ENCODE measurements at places on chromosomes 1 and 21. TPM values are rescaled to one million over a fixed set of nuclear protein-coding genes. Genes with fewer than 3 reads are reported as not detected.

DNA sequence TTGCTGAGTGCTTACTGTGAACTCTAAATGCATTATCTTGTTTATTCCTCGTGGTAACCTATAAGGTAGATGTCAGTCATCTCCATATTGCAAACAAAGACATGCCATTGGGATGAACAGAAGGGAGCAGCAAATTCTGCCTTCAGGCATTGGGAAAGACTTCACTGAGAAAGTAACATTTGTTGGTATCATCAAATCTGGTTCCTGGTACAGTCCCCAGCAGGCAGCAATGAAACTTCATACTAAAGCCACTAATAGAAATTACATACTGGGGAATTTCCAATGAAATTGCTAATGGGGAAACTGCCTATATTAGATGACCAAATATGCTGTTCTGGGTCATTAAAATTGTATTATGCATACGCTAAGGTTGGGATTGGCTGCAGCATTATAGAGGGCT lies 47.3 kb upstream of the ST6GALNAC5 start:
- H3K27me3 ChIP-seq = no peaks in the 10 kb centered on the region
- no peaks in the 10 kb centered on the region for H3K36me3 ChIP-seq
- no peak overlapping the region for H3K27ac ChIP-seq
- H3K4me3 ChIP-seq = no peak overlapping the region

GRCh38 chr1:9733160-9733789 lies 81.7 kb downstream of the PIK3CD start:
- H3K36me3 ChIP-seq = peaks cover 4% of the 10 kb centered on the region
- H3K27ac ChIP-seq = no peak overlapping the region
- no peaks in the 10 kb centered on the region for H3K4me1 ChIP-seq
- H3K27me3 ChIP-seq = no peaks in the 10 kb centered on the region

DNA sequence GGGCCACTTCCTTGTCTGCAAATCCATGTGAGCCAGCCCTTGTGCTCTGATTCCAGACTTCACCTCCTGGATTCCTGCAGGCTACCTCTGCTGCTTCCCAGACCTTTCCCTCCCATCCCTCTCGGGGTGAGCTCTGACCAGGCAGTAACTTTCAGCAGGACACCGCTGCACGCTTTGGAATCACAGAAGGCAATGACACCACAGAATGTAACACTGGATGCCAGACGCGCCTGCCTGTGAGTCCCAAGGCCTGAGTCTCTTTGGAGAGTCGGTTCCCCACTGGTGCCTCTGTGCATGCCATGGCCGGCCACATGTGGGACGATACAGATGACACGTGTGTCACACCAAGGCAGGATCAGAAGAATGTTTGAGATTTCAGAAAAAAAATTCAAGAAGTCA lies 89.7 kb upstream of the ERRFI1 start:
- no peak for DNase-seq
- H3K27me3 ChIP-seq = no peaks in the 10 kb centered on the region
- H3K36me3 ChIP-seq = no peaks in the 10 kb centered on the region
- H3K4me3 ChIP-seq = no peak overlapping the region

DNA sequence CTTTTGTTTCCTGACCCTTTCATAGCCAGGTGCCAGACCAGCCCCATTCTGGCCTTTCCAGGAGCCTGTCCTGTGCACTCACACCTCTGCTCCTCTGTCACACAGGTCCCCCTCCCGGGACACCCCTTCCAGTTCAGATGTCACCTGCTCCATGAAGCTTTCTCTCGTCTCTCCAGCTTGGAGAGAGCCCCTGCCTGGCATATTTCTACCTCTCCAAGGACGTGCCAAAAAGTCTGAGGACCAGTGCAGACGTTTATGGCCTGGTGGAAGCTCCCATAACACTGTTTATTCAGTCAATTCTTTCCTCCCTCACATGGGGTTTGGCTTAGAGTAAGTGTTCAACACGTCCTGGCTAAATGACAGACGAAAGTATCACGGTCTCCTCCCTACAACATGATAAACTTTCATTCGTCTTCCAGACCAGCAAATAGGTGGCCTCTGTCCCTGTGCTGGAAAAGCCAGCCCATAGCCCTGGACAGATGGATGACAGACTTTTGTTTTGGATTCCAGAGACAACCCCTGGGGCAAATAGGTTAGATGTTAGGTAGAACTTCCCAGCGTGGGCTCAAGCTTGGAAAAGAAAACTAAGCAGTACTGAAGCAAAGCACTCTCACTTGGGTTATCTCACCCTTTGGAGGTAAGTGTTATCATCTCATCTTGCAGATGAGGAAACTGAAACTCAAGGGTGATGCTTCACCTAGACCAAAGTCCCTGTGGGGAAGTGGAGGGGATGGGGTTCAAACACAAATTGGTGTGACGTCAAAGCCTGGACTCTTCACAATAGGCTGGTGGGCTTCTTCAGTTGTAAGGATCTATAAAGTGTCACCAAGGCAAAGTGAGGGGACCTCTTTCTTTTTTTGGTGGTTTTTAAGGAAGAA lies 52.9 kb upstream of the ECE1 start:
- 0 out of 2 replicates have a peak, but pooled peaks cover 3% of the 10 kb centered on the region for H3K36me3 ChIP-seq
- H3K4me1 ChIP-seq = peaks cover 15% of the 10 kb centered on the region

- no peaks in the 10 kb centered on the region for H3K36me3 ChIP-seq
- no peaks in the 10 kb centered on the region for H3K27me3 ChIP-seq
- H3K27ac ChIP-seq = peak overlapping the region; percentile 56
- no peaks in the 10 kb centered on the region for H3K4me1 ChIP-seq
- no peak overlapping the region for H3K4me3 ChIP-seq
Observed at GRCh38 chr1:21293537-21294265, 3.4 kb upstream of the ECE1 start.

DNA sequence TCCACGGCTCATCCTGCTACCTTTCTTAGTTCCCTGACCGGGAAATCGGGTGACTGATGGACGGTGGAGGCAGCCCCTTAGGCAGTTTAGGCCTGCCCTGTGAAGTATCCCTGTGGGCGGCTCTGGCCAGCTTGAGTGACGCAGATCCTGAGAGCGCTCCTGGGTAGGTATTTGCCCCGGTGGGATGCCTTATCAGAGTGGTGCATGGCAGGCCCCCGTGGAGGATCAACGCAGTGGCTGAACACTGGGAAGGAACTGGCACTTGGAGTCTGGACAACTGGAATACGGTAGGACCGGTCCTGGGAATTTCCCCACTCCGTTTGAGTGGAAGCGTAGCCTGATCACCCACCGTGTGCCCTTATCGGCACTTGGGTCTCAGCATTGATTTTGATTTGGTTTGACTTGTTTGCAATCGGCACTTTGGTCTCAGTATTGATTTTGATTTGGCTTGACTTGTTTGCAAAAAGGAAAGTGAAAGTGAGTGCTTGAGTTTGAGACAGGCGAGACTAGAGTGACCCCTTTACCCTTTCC lies 15.2 kb downstream of the PLA2G2F start:
- no peak for DNase-seq
- no peak overlapping the region for H3K27ac ChIP-seq
- no peaks in the 10 kb centered on the region for H3K36me3 ChIP-seq

- no peak for DNase-seq
- H3K36me3 ChIP-seq = no peaks in the 10 kb centered on the region
- peaks cover 12% of the 10 kb centered on the region for H3K4me1 ChIP-seq
Observed at GRCh38 chr1:243440406-243440805, 184.6 kb downstream of the SDCCAG8 start.

GRCh38 chr1:156768610-156769295 lies 1.4 kb downstream of the PRCC start:
- peak overlapping the region; percentile 93 for H3K4me3 ChIP-seq
- no peaks in the 10 kb centered on the region for H3K27me3 ChIP-seq
- peaks cover 4% of the 10 kb centered on the region for H3K36me3 ChIP-seq
- H3K4me1 ChIP-seq = peaks cover 12% of the 10 kb centered on the region
- no peak overlapping the region for H3K27ac ChIP-seq
- DNase-seq = no peak

GRCh38 chr1:151513626-151514121 lies 2.5 kb downstream of the CGN start:
- H3K4me1 ChIP-seq = peaks cover 48% of the 10 kb centered on the region
- DNase-seq = peak; percentile 90
- H3K27me3 ChIP-seq = no peaks in the 10 kb centered on the region
- peak overlapping the region; percentile 82 for H3K4me3 ChIP-seq
- H3K36me3 ChIP-seq = peaks cover 2% of the 10 kb centered on the region
- H3K27ac ChIP-seq = peak overlapping the region; percentile 94

DNA sequence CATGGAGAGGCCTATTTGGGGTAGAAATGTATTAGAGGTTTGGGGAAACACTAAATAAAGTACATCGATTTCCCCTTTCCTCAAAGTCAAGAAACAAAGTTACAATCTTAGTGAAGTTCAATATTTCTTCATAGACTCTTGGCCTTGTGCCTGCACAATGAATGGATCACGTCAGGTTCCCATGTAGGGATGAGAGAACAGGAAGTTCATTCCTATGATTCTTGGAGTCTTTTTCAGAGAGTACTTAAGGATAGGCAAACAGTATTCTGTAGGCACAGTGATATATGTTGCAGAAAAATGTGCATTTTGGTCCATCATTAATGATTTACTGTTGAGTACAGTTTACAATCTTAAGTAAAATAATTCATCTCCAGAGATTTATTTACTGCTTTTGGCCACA lies 275.5 kb downstream of the RGS7 start:
- H3K36me3 ChIP-seq = no peaks in the 10 kb centered on the region
- no peaks in the 10 kb centered on the region for H3K4me1 ChIP-seq

GRCh38 chr1:151763990-151764389 lies 694 bp upstream of the MRPL9 start:
- peak overlapping the region; percentile 76 for H3K27ac ChIP-seq
- no peaks in the 10 kb centered on the region for H3K27me3 ChIP-seq
- H3K4me3 ChIP-seq = peak overlapping the region; percentile 56
- peaks cover 17% of the 10 kb centered on the region for H3K4me1 ChIP-seq

- no peak for DNase-seq
- no peaks in the 10 kb centered on the region for H3K27me3 ChIP-seq
- no peaks in the 10 kb centered on the region for H3K36me3 ChIP-seq
- H3K27ac ChIP-seq = no peak overlapping the region
- H3K4me1 ChIP-seq = no peaks in the 10 kb centered on the region
Observed at GRCh38 chr1:88581703-88582102, 102.4 kb upstream of the PKN2 start.

GRCh38 chr1:74534241-74534640 lies 21.8 kb upstream of the LRRC53 start:
- DNase-seq = no peak
- H3K27ac ChIP-seq = no peak overlapping the region
- no peaks in the 10 kb centered on the region for H3K36me3 ChIP-seq
- no peaks in the 10 kb centered on the region for H3K4me1 ChIP-seq
- H3K4me3 ChIP-seq = no peak overlapping the region

DNA sequence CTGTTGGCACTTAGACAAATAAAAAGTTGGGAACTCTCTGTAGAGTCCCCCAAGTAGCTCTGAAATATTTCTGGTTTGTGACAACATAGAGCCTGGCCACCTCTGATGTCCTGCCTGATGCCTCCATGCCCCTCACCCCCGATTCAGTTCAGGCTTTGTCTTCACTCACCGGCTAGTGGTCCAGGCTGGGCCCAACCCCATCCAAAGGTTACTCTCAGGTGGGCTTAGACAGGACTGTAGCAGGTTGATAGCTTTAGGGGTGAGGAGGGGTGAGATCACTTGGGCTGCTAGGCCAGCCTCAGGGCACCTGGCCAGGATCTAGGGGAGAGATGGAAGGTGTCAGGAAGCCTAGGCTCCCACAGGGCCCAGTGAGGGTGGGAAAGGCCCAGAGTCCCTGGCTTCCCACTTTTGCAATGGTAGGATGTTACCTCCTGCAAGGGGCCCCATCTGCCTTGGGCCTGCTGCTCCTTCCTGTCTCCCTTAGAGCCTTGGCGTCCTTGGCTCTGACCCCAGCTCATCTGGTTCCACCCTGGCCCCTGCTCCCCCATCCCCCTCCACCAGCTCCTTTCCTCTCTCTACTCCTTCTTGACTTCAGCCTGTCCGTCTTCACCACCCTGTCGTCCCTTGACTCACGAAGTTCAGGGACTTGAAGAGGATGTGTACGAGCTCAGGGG lies 6.7 kb downstream of the EPS8L3 start:
- no peaks in the 10 kb centered on the region for H3K4me1 ChIP-seq
- DNase-seq = no peak
- H3K4me3 ChIP-seq = no peak overlapping the region
- H3K27ac ChIP-seq = no peak overlapping the region

Gene SLC45A1
- total RNA-seq = 0.44 TPM

Gene KIRREL1
- 45.4 TPM for total RNA-seq

Gene LCE1E
- total RNA-seq = not detected

Gene RPL22
- total RNA-seq = 418 TPM

Gene KRTAP13-2
- total RNA-seq = not detected
